ENCODE measurements at places on chromosomes 4 and X.

DNA sequence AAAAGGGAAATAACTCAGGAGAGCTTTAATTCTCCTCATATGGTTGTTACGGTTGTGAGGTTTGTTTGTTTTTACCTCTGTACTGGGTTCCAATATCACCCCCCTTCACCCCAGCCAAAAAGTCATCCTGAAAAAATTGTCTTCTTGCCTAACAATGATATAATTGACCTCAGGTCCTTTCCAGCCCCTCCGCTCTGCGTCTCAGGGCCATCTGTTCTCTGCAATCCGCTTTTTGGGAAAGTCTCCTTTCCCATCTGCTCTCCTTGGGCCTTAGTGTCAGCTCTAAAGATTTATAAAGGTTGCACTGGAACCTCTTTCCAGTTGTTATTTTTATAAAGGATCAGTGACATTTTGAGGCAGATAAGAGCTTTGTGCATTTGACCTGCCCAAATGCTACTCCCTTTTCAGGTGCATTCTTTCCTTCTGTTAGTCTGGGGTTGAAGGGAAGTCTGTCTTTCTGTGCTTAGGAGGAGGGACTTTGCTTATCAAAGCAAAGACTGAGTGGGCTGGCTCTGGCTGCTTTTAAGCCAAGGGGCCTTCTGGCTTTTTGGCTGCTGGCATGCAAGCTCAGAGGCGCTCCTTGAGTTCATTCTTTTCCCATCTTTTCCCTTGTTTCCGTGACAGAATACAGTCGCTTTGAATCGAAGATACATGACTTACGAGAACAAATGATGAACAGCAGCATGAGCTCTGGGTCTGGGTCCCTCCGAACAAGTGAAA is 34.1 kb downstream of the DLG3 start:
- DNase-seq: no peak

- no peak for DNase-seq
Measured at GRCh38 chrX:11364835-11365234, 71.6 kb downstream of the AMELX start.

DNA sequence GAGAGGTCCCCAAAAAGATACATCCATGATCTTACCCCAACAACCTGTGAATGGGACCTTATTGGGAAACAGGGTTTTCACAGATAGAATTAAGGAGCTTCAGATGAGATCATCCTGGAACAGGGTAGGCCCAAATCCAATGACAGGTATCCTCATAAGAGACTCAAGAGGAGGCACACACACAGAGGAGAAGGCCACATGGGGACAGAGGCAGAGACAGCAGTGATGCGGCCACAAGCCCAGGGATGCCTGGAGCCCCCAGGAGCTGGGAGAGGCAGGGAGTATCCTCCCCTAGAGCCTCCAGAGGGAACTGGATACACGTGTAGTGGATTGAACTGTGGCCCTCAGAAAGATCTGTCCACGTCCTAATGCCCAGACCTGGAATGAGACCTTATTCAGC is 82.3 kb downstream of the PRKX start:
- no peak for DNase-seq

GRCh38 chr4:17490575-17491059 is 21.3 kb downstream of the QDPR start:
- DNase-seq: no peak

GRCh38 chr4:128502818-128503527 is 215.4 kb upstream of the PGRMC2 start:
- no peak for DNase-seq

- no peak for DNase-seq
Measured at GRCh38 chrX:106599411-106599810, 12.4 kb upstream of the RADX start.

DNA sequence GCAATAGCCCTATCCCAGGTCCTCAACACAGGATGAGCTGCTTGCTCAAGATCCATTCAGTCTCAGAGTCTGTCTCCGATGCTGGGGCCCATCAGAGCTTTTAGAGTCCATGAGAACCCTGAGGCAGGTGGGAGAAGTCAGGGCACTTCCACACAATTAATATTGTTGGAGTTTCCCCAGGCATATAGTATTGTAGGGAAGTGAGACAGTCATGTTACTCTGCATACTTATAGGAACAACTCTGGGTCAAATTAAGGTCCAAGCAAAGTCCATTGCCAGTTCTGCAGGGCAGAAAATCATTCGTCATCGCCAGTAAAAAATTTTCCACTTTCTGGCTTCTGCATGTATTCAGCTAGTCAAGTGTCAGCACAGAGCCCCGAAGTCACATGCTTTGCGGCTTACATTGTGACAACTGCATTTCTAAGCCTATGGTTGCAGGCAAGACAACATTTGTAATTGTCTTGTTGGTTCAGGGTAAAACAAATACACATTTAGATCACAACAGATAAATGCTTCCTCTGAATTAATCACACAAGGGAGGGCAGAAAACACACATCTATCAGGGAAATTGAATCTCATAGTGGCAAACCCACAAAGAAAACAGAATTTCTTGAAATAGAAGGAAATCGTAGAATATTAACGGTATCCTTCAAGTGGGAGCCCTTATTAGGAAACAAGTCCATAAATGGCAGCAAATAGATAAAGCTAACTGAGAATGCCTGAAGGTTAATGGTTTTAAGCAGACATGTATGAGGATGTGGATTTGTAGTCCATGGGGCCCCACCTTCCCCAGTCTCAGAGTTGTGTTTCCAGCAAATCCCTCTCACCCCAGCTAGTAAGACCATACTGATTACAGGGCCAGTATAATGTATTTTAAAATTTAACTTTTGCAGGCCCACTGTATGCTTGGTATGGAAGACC is 412.1 kb upstream of the RASGEF1B start:
- DNase-seq: no peak

DNA sequence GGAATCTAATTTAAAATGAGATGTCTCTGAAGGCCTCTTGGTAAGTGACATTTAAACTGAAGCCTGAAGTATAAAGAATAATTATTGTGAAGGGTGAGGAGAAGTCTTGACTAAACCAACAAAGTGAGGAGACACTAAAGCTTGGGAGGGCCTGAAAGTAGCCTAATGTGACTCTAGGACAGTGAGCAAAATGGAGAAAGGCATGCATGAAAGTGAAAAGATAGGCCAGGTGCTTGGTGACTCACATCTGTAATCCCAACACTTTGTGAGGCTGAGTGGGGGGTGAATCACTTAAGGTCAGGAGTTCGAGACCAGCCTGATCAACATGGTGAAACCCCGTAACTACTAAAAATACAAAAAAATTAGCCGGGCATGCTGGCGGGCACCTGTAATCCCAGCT is 46.9 kb upstream of the SMARCAD1 start:
- DNase-seq: no peak

DNA sequence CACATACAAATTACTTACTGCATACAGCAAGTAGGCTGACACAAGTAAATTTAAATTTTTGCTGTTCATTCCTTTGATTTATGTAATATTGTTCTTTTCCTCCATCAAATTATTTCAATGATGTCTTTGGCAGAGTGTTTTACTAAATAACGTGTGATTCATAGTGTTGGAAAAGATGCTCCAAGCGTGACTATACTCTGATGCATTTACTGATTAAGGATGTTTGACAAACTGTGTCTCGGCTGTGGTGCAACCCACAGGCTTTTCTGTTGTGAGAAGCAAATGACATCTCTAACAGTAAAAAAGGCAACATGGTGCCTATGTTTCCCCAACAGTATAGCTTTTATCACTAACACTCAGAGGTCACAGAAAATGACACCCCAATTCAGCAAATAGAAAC is 540.9 kb downstream of the PPP4R3C start:
- DNase-seq: no peak

- no peak for DNase-seq
Measured at GRCh38 chr4:97367878-97368277, 775.4 kb downstream of the STPG2 start.

DNA sequence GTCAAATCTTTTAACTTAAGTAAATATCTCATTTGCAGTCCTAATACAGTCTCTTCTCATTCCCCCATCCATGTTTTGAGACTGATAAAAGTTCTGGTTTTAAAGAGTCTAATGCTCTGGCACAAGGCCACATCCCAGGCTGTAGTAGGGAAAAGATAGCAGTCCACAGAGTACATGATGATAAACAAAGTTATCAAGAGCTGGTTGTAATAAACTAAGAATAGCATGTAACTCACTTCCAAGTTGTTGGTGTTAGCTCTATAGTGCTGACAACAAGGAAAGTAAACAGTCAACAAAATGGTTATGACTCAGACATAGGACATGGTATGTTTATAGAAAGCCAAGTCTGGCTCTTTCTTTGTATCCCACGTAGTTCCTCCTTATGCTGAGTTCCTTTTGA is 21.8 kb upstream of the AREG start:
- no peak for DNase-seq

DNA sequence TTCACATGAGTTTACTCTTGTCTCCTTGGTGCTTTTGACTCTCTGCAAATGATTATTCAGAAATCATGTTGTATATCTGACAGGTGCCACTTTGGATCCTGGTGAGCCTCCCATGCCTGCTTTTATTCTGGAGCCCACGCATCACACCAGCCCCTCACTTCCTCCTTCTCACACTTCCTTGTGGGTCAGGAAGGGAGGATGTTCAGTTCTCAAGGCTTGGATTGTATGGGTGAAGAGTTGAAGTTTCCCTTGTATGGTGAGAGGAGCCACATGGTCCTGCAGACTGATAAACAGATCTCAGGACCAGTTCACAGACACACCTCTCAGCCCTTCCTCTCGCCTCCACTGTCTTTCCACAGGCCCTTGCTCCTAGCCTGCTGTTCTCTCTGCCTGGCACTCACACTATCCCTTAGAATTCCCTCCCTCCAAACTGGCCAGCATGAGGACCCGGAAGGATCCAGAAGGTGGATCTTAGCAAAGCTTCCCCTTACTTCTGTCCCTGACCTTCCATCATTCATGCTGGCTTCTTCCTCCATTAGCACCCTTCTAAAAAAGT is 92.1 kb downstream of the STK32B start:
- DNase-seq: no peak

DNA sequence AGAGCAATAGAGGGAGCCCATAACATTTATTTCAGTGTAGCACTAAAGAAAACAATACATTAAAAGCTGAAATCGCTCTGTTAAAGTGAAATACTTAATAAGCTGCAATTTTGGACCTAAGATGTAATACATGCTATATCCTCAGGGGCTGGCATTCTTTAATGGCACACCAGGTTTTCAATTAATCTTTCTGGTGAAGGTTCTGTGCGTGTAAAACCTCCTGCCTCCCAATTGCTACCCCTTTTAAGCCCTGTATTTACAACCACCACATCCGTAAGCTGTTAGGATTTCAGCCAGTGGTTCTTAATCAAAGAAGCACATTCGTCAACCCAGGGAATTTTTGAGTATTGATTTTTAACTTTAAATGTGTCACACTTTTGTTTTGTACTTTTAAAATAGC is 7.6 kb upstream of the COMMD8 start:
- DNase-seq: no peak

GRCh38 chrX:16978193-16978984 is 31.9 kb downstream of the REPS2 start:
- no peak for DNase-seq

GRCh38 chr4:128225148-128225547 is 62.5 kb downstream of the PGRMC2 start:
- no peak for DNase-seq

DNA sequence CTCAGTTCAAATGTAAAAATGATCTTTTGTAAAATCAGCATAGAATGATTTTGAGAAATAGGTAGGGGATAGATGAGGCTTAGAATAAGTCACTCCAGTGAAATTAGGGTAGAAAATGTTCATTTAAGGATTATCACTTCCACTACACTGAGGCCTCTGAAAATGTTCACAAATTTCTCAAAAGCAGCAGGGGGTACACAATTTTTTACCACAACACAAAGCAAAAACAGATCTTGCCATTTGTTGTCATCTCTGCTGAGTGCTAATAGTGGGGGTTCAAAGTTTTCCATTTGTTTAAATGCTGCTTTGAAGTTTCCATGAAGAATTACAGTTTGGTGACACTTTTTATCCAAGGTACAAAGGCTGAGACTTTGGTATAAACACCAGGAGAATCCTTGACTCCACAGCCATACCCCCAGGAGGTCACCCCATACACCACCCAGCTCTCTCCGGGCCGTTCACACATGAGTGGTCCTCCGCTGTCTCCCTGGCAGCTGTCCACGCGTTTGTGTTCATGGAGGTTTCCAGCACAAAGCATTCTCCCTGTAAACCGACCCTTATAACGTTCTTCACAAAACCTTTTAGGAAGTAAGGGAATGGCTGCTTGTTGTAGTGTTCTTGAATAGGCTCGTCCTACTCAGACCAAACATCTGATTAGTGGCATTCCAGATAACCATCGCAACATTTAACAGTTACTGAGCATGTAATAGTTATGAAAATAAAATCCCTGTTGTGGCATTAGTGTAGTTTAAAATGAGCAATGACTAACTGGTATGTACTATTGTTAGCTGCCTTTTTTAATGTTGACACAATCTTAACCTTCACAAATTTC is 71.0 kb downstream of the PRSS12 start:
- DNase-seq: no peak

GRCh38 chr4:16337936-16338335 is 111.7 kb upstream of the TAPT1 start:
- no peak for DNase-seq

- DNase-seq: no peak
Measured at GRCh38 chrX:74259885-74260491, 44.0 kb upstream of the ZCCHC13 start.

DNA sequence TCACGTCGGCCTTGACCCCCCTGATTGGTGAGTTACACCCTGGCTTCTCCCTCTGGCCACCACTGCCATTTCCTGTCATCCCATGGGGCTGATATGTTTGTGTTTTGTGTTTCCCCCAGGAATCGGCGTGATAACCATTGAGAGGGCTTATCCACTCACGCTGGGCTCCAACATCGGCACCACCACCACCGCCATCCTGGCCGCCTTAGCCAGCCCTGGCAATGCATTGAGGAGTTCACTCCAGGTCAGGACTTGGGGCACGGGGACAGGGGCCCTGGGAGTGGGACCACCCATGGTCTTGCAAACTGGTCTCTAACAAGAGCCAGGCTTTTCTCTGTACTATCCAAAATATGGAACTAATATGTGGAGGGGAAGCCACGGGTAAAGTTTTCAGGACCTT is 18.7 kb downstream of the SLC34A2 start:
- DNase-seq: no peak

DNA sequence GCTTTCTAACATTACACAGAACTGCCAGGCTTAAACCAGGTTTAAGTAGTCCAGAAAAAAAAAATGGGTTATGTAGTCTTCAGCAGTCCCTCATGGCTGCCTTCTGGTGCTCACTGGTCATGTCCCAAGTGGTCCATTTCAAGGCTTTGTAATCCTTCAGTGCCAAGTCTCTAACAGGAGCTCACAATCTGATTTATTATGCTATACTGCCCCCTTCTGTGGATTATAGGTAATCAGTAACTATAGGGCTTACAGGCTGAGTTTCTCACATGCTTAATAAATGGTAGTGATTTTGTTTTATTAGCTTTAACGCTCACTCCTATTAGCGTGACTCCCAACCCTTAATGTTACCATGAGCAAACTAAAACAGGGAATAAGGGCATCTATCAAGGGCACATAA is 92.5 kb upstream of the EDA2R start:
- DNase-seq: no peak

GRCh38 chr4:89067417-89067816 is 10.4 kb upstream of the FAM13A start:
- no peak for DNase-seq

- no peak for DNase-seq
Measured at GRCh38 chr4:57074744-57075143, 35.4 kb downstream of the IGFBP7 start.

- no peak for DNase-seq
Measured at GRCh38 chr4:142307857-142308256, 538.2 kb downstream of the INPP4B start.

Measured in activated CD8-positive, alpha-beta memory T cell treated with anti-CD3 and anti-CD28 coated beads for 1 hour (primary cell).